Activated CD8-positive, alpha-beta memory T cell treated with anti-CD3 and anti-CD28 coated beads for 1 hour (primary cell): ENCODE measurements at places on chromosomes 13 and 19.

DNA sequence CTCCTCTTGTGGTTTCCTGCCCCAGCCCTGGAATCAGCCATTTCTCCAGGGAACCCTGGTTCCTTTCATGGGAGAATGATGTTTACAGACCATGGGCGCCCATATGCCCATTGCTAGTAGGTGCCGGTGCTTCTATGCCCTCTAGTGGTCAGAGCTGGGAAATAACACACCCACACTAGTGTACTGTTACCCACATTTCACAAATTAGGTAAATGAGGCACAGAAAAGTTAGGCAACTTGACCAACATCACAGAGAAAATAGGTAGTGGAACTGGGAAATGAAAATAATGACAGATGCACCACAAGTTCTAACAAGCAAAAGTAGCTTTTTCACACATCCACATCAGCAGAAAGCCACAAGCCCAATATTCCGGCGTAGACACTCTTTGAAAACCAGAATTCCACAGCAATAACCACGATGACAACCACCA lies 1.3 kb upstream of the CEACAM3 start:
- DNase-seq: no peak

- no peak for DNase-seq
Measured at GRCh38 chr19:16098821-16099220, 12.9 kb upstream of the RAB8A start.

DNA sequence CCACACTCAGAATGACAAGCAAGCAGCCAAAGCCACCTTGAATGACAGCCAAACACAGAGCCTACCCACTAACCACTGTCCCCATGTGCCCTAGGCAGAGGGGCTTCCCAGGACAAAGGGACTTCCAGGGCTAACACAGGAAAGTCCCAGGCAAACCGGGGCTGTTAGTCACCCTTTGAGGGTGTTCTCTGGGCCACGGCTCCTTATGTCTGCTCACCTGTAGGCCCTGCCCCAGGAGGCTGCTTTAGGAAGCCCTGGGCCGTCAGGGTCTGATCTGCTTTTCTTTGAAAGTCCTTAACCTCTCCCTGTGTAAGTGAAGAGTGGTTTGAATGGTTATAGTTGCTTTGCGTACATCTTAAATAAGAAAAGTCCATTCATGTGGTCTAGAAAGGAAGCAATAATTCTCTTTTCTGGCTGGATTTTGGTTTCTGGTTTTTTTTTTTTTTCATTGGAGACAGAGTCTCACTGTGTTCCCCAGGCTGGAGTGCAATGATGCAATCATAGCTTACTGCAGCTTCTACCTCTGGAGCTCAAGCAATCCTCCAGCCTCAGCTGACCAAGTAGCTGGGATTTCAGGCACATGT lies 161.4 kb downstream of the EFNB2 start:
- no peak for DNase-seq

DNA sequence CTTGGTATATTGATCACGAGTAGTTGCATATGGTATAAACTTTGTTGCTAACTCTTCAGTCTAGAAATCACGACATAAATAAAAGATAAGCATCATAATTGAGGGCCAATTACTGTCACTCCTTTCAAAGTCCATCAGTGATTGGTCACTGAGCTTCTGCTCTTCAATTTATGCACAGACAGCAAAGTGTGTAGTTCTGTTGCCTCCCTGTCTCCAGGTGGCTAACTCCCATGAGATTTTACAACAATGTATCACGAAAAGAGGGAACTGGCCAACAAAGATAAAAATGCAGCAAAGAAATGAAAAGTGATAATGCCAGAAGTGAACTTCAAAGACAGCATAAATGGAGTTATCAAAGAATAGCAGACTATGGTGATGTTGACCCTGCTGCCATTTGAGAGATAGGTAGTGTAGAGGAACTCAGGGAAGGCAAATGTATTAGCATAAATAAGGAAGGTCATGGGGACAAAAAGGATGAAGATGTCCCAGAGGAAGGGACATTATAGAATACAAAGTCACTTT lies 12.7 kb upstream of the TNFSF14 start:
- DNase-seq: no peak

- DNase-seq: no peak
Measured at GRCh38 chr19:3615524-3616135, 9.0 kb upstream of the TBXA2R start.

DNA sequence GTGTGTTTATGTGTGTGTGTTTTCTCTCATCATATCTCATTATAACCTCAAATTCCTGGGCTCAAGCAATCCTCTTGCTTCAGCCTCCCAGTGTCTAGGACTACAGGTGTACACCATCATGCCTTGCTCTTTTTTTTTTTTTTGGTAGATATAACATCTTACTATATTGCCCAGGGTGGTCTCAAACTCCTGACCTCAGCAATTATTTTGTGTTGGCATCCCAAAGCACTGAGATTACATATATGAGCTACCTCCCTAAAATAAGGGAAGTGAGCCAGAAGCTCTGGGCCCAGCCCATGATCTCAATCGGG lies 448 bp upstream of the ZNF543 start:
- no peak for DNase-seq

- DNase-seq: no peak
Measured at GRCh38 chr19:58450856-58451357, 515 bp upstream of the ZNF324B start.

DNA sequence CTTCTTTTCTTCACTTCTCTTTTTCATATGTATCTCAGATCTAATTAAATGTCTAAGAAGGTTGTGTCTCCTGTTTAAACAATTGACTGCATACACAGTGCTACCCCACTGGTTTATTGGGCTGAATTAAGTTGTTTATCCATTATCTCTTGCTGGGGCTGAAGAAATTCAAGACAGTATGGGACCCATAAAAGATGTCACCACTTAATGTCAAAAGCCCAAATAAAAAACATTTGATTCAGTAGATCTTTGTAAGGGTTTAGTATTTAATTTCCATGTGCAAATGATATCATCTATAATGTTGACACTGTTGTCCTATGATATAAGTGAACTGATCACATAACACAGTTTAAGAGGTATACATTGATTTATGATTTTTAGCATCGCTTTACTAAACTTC lies 1431.9 kb upstream of the PCDH20 start:
- DNase-seq: no peak

- DNase-seq: no peak
Measured at GRCh38 chr19:19057720-19058119, 6.1 kb upstream of the SLC25A42 start.

DNA sequence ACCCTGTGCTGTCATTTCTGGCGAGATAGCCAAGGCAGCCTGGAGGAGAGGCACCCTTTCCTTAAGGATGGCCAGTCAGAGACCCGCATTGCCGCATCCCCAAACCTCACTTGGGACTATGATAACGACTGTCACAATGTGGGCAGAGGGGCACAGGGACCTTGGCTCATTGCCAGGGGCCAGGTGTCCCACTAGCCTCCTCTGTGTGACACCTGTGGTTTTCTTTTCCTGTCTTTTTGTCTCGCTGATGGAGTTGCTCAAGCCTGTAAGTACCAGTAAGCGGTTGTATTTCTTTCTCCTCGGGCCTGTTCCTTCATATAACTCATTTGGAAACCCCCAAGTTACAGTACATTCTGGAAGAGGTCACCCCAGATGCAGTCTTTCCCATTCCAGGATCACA lies 59.5 kb downstream of the TDRD12 start:
- DNase-seq: no peak

- no peak for DNase-seq
Measured at GRCh38 chr13:23985839-23986238, 88.5 kb upstream of the C1QTNF9B start.

DNA sequence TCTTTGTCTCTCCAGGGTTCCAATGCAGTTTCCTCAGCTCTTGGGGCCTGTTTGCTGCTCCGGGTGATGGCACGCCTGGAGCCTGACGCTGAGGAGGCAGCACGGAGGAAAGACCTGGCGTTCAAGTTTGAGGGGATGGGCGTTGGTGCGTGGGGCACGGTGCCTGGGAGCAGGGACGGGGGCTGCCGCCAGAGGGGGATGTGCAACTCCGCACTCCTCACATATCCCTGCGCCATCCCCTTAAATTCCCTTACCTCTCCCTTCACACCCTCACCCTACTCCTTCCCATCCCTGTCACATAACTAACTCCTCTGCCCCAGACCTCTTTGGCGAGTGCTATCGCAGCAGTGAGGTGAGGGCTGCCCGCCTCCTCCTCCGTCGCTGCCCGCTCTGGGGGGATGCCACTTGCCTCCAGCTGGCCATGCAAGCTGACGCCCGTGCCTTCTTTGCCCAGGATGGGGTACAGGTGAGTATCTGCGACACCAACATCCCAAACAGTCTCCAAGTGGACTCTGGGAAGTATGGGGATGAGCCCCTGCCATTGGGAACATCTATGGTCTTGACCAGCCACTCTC lies 31.1 kb downstream of the TRPM4 start:
- no peak for DNase-seq

- DNase-seq: no peak
Measured at GRCh38 chr19:13036366-13036976, 41.2 kb downstream of the NFIX start.
